SHP77 treated with DMSO at 0.1 percent for 48 hours (cell line): ENCODE measurements at places on chromosomes 1 and 21.

DNA sequence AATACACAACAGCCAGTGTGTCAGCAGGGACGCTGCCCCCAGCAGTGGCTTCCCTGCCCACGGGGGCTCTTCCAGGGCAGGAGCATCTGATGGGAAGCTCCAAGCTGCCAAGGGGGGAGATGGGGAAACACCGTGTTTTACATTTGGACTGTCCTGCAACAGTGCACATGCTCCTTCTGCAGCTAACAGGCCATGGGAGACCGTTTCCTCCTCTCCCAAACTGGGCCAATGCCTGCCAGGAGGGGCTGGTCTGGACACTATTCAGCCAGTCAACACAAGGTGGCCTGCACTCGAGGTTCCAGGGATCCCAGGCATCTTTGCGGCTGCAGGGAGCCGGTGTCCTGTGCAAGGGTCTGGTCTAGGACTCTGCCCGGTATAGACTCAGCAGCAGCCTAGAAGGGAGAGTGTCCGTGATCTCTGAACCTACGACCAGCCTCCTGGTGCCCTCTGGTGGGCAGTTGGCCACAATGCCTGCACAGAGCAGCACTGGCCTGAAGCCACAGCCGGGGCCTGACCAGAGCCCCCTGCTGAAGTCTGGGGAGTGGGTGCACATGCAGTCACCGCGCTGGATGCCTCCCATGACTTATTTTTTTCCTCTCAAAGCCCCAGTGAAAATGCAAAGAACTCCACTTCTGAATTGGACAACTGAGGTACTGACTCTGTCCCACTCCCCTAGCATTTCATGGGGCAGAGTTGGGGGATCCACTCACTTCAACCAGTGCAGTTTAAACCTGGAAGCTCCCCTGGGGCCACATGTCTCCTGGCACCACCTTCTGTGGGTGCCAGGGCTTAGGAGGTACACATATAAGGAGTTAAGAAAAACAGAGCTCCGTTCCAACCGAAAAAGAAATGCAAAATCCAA lies 33.3 kb downstream of the RCC2 start:
- DNase-seq, result no peak

- no peak for DNase-seq
Observed at GRCh38 chr1:158675563-158676323, 10.8 kb downstream of the SPTA1 start.

DNA sequence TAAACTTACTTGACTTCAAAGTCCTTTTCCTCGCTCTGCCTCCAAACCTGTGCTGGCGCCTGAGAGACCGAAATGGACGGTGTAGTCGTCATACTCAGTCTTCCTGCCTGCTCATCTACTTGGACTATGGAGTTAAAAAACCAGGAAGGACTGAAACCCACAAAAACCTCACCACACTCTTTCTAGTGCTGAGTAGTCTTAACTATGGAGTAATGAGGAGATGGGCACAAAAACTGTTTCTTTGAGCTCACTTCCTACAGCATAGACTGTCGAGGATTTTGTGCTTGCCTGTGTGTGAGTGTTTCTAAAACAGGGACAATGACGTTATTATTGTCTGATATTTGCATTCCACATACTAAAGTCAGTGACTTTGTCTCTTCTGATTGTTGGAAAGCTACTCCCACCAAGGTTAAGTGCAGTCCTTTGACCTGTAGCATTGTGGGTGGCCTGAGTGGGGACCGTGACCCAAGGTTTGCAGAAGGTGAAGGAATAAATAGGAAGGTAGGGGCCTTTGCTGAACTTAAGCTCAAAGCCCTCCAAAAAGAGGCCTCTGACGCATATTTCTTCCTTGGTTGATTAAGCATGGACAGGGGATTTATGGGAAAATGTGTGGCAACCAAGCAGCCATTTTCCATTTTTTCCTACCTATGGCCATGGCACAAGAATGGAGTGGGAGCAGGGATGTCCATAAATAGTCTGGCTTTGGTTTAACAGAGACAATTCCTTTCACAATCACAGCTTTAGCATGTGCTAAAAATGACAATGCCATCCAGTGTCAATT lies 109.6 kb downstream of the ZBTB18 start:
- no peak for DNase-seq

DNA sequence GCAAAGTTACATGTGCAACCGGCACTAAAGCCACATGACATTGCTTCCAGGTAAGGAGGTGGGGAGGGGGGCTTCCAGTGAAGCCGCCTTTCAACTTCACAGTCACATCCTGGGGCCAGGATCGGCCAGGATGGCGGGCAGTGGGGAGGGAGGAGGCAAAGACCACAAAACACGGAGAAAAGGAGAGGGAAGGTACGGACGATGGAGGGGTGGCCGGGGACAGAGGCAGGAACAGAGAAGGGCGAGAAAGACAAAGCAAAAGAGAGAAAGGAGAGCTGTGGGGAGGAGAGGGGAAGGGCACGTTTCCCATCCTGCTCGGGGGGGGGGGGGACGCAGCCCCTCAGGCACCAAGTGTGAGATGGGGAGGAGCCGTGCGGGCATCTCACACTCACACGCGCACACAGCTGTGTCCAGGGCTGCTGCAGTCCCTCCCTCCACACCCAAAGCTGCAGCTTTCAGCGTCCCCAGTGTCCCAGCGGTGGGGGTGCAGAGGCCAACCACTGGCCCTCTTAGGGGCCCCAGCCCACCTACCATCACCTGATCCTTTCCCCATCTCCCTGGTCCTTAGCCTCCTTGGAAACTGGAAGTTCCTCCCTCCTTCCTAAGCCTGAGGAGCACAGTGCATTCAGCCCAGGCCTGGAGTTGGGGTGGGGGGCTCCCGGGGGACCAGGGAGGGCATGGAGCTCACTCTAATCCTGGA lies 2.4 kb downstream of the SH2D5 start:
- no peak for DNase-seq

- DNase-seq, result no peak
Observed at GRCh38 chr1:163265547-163265946, 56.2 kb upstream of the NUF2 start.

DNA sequence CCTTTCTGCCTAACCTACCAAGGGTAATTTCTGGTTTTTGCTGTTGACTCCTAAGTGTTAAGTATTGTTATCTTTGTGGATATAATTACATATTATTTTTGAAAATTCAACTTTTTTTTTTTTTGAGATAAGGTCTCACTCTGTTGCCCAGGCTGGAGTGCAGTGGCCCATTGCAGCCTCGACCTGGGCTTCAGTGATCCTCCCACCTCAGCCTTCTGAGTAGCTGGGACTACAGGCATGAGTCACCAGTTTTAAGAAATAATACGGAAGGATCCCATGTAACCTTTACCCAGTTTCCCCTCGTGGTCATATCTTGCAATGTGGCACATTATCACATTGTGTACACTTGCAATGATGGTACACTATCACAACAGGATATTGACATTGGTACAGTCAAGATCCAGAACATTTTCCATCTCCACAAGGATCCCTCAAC lies 3.1 kb downstream of the CHD1L start:
- no peak for DNase-seq

GRCh38 chr21:26212220-26212619 lies 41.6 kb upstream of the APP start:
- DNase-seq, result no peak

GRCh38 chr1:197998110-197998509 lies 80.9 kb downstream of the LHX9 start:
- DNase-seq, result no peak

GRCh38 chr1:237012788-237013383 lies 8.6 kb upstream of the MT1HL1 start:
- peak; percentile 6 for DNase-seq

- DNase-seq, result no peak
Observed at GRCh38 chr21:36603221-36603620, 95.7 kb upstream of the SIM2 start.

- DNase-seq, result no peak
Observed at GRCh38 chr1:157994704-157995582, 1.5 kb downstream of the KIRREL1 start.

GRCh38 chr1:199109160-199109559 lies 470.3 kb downstream of the PTPRC start:
- DNase-seq, result no peak

GRCh38 chr1:216936779-216937178 lies 213.6 kb upstream of the ESRRG start:
- DNase-seq, result no peak

DNA sequence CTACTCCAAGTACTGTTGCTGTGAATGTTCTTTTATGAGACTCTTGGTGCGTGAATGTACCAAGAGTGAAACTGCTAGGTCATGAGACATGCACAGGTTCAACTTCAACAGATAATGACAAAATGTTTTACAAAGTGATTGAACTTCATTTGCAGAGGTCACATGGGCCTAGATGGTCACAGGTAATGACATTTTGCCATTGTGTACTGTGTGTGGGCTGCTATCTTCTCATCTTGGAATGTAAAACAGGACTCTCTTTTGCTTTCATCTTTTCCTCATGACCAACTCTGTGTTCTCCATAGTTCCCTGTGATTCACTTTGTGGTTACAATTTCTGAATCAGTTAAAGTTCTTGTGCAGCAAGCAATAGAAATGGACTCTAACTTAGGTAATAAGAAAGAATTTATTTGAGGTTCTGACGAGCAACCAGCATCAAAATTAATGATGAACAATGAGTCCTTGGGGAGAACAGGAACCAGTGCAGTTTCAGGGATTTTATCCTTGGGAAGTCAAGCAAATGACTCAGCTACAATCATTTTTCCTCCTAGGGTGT lies 16.2 kb upstream of the TSNAX start:
- no peak for DNase-seq

- DNase-seq, result no peak
Observed at GRCh38 chr1:225744745-225745144, 32.9 kb upstream of the SRP9 start.

DNA sequence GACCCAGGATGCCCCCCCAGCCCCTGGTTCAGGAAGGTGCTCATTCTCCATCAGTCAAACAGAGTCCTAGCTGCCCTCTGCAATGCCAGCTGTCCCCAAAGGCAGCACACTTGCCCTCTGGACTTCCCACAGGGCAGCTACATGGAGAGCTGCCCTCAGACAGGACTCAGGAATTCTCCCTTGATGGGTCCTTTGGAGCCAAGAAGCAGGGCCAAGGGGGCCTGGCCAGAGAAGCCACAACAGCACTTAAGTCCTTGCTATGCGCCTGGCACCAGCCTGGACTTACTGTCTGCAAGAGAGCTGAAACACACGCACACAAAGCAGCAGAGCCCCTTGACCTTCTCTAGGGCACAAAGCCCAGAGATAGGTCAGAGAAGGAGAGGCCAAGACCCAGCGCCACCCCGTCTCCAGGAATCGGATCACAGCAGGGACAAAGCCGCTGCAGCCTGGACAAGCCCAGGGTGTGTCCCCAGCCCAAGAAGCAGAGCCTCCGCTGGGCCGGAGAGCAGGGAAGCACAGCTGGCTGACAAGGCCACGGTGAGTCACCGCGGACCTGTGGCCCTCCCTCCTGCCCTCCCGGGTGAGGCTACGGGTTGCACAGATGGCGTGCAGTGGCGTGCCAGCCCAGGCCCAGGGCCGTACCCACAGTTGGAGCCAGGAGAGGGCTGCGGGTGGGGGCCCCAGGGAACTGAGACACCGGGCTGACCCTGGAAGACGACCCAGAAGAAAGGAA lies 1.7 kb downstream of the WNT9A start:
- DNase-seq, result peak; percentile 77

- no peak for DNase-seq
Observed at GRCh38 chr1:231387770-231388669, 34.1 kb downstream of the EGLN1 start.

DNA sequence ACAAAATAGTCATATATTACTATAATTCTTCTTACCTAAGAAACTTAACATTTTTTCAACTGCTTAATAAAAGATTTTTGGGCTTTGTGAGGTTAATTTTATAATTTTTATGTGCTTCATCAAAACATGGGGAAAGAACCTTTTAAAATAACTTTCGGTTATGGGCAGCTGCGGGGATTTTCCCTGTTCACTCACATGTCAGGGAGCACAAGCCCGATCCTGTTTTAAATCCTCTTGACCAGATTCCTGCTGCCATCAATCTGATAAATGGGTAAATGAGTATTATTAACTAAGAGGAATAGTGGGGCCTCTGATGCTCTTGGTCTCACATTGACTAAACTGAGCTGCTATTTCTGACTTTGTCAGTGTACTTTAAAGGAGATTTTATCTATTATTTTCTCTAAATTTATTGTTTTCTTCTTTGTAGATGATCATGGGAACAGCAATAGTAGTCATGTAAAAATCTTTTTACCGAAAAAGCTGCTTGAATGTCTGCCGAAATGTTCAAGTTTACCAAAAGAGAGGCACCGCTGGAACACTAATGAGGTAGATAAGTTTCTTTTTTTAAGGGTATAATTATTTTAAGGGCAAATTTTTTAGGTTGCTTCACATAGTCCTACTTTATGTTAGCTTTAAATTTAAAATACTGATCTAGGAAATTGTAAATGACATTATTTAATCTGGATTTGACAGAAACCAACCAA lies 39.6 kb downstream of the CAMTA1 start:
- DNase-seq, result no peak

DNA sequence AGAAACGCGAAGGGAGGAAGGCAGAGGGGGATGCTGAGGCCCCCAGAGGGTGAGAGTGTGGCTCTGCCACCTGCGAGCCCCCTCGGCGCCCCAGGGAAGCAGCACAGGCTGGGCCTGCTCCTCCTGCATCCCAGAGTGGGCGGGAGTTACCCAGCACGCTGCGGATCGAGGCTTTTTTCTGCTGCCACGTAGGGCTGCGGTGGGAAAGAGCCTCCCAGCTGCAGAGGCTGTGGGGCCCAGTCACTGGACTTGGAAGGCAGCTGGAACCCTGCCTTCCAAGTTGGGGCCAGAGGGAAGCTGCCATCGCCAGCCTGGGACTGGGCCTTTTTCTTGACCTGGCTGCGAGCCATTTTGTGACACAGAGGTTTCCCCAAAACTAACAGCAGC lies 2.3 kb upstream of the GRIK3 start:
- DNase-seq, result no peak

GRCh38 chr1:168430321-168430720 lies 113.5 kb downstream of the XCL2 start:
- DNase-seq, result no peak

DNA sequence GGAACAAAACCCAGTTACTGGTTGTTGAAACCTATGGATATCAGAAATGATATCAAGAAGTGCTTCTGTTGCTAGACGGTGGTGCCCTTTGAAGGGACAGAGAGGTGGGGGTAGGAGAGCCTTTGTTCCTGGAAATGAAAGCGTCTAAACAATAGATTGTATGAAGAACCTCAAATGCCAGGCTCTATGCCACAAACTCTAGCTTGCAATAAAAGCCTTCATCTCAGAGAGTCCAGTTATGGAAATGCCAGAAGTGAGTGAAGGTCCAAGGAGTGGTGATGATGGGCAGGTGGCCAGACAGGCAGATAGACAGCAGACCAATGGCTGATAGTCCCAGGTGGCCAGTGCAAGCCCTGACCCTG lies 414.1 kb upstream of the PROX1 start:
- no peak for DNase-seq

GRCh38 chr1:161849518-161849917 lies 83.4 kb downstream of the ATF6 start:
- no peak for DNase-seq

GRCh38 chr1:152917794-152918193 lies 9.4 kb downstream of the IVL start:
- DNase-seq, result no peak

- DNase-seq, result no peak
Observed at GRCh38 chr1:15423355-15424077, 13.8 kb downstream of the EFHD2 start.
